Neural progenitor cell (in vitro differentiated cells): ENCODE measurements at places on chromosomes 5 and 9. TPM values are rescaled to one million over a fixed set of nuclear protein-coding genes. Genes with fewer than 3 reads are reported as not detected.

Gene PCDHGA7
- total RNA-seq, result 0.81 and 1.1 TPM in 2 replicates

- no peak for DNase-seq
Observed at GRCh38 chr5:95915999-95916686, 45.5 kb downstream of the ELL2 start.

GRCh38 chr5:137564398-137564961 lies 65.4 kb upstream of the SPOCK1 start:
- peak; percentile 10 for DNase-seq

Gene PCDHGC4
- total RNA-seq, result 5.0 and 10.4 TPM in 2 replicates

Gene RNF130
- 183 and 185 TPM in 2 replicates for total RNA-seq
